KG1 (cell line): ENCODE measurements at places on chromosomes 5 and 9.

DNA sequence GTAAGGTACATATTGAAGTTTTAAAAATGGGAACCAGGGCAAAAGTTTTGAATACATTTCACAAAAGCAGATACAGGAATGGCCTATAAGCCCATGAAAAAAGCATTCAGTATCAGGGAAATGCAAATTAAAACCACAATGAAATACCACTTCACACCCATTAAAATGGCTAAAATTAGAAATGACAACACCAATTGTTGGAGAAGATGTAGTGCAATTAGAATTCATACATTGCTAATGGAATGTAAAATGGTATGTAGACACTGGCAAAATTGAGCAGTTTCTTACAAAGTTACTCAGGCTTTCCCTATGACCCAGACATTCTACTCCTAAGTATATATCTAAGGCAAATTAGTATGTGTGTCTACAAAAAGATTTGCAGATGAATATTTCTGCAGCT lies 34.2 kb downstream of the CDC14B start:
- no peak for DNase-seq

DNA sequence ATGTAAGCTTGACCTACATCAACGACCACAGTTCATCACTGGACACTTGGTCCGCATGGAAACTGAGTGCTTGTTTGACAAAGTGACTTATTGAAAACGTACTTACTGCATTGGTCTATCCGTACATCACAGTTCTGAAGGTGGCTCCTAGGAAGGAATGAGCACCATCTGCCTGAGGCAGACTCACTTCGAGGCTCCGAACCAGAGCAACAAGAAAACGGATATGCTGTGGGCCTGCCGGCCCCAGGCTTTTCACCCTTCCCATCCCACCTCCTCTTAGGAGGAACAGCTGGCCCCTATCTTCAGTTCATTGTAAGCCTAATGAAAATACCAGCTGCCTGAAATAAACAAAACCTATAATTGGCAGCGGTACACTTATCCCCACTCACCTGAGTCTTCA lies 67.2 kb upstream of the TSLP start:
- no peak for DNase-seq

DNA sequence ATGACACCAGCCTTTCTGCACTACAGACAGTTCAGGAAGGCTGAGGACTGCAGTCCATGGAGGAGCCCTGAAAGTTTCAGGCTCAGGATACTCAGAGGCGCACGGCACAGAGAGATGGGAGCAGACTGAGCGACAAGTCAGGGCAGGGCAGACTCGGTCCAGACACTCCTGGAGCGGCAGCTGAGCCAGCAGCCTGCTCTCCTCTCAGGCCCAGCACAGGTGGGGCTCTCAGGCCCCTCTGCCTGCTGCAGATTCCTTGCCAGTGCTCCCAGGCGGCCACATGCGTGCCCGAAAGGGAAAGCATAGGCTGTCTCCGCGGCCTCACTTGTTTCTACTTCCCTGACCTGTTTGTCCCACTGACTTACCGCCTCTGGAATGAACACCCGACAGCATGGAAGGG lies 228.3 kb downstream of the IRX2 start:
- DNase-seq: no peak

- no peak for DNase-seq
These were observed 129.5 kb upstream of the RAPGEF1 start for GRCh38 chr9:131869348-131869747.

- no peak for DNase-seq
These were observed 413.5 kb upstream of the SMC2 start for GRCh38 chr9:103680581-103680980.

GRCh38 chr9:96156171-96156974 lies 145.6 kb downstream of the HSD17B3 start:
- DNase-seq: no peak

DNA sequence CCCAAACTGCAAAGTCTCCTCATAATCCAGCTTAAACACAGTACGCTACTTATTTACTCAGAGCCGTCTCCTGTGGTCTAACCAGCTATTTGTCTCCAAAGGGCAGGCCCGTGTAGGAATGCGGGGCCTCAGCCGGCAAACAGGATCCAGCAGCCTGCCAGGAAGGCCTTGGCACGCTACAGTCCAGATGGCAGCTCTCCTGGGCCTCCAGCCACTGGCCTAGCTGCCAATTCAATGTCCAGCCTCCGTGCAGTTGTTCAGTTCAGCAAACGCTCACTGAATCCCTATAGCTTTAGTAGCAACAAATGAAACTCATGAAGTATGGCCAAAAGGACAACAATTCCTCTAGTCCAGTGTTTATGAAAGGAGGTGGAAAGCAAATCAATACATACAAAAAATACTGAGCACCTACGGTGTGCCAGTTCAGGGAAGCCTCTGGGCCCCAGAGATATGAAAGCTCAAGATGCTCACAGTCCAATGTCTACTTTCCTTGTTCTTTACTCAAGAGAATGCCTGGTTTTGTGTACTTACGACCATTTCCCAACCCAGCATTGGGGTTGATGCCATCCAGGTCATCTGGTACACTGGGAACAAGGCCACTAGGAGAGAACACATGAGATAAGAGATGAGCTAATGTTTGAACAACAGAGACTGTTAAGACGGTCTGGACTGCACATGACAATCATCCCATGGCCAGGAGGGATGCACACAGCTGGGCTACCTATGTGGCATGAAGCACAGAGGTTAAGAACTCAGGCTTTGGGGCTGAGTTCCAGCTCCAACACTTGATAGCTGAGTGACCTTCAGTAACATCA lies 8.3 kb downstream of the CDK5RAP2 start:
- DNase-seq: no peak

DNA sequence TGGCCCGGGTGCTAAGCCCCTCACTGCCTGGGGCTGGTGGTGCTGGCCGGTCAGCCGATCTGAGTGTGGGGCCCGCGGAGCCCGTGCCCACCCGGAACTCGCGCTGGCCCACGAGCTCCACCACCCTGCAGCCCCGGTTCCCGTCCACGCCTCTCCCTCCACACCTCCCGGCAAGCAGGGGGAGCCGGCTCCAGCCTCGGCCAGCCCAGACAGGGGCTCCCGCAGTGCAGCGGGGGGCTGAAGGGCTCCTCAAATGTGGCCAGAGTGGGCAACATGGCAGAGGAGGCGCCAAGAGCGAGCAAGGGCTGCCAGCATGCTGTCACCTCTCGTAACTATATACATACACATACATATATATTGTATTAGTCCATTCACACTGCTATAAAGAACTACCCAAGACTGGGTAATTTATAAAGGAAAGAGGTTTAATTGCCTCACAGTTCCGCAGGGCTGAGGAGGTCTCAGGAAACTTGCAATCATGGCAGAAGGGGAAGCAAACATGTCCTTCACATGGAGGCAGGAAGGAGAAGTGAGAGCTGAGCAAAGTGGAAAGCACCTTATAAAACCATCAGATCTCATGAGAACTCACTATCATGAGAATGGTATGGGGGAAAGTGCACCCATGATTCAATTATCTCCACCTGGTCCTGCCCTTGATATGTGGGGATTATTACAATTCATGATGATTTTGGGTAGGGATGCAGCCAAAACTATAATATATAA lies 56.8 kb downstream of the LIX1 start:
- DNase-seq: no peak

DNA sequence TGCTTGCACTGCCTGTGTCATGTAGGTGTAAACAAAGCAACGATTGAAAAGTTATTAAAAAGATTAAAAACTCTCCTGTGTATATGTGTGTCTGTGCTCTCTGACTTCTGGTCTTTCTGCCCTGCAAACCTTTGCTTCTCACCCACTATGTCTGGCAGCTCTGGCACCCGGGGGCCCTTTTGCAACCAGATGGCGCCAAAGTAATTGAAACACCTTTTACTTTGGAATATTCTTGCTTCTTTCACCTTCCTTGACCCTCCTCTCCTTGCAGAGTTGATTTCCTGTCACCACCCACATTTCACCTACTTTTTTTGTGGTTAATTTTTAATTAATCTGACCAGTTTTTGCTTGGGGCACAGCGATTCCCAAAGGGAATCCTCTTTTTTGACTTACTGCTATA lies 275.5 kb downstream of the ARHGEF28 start:
- DNase-seq: no peak
